Left kidney (tissue), 8 donors: ENCODE measurements at places on chromosomes 7 and 10. TPM values are rescaled to one million over a fixed set of nuclear protein-coding genes. Genes with fewer than 3 reads are reported as not detected.
A peak's percentile ranks its signal among the peaks of the same experiment; 100 is the strongest.

DNA sequence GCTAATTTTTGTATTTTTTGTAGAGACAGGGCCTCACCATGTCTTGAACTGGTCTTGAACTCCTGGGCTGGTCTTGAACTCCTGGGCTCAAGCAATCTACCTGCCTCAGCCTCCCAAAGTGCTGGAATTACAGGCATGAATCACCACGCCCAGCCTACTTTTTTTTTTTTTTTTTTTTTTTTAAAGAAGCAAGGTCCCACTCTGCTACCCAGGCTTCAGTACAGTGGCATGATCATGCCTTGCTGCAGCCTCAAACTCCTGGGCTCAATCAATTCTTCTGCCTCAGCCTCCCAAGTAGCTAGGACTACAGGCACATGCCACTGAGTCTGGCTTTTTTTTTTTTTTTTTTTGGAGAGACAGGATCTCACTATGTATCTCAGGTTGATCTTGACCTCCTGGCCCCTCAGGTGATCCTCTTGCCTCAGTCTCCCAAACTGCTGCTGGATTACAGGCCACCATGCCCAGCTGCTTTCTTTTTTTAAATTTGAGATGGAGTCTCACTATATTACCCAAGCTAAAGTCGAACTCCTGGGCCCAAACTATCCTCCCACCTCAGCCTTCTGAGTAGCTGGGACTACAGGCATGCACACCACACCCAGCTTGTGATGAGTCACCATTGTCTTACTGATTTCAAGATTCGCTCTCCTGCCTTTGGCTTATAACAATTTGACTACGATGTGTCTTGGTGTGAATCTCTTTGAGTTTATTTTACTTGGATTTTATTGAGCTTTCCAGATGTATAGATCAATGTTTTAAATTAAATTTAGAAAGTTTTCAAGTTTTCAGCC lies 9.0 kb downstream of the RPEL1 start:
- DNase-seq = no peak

DNA sequence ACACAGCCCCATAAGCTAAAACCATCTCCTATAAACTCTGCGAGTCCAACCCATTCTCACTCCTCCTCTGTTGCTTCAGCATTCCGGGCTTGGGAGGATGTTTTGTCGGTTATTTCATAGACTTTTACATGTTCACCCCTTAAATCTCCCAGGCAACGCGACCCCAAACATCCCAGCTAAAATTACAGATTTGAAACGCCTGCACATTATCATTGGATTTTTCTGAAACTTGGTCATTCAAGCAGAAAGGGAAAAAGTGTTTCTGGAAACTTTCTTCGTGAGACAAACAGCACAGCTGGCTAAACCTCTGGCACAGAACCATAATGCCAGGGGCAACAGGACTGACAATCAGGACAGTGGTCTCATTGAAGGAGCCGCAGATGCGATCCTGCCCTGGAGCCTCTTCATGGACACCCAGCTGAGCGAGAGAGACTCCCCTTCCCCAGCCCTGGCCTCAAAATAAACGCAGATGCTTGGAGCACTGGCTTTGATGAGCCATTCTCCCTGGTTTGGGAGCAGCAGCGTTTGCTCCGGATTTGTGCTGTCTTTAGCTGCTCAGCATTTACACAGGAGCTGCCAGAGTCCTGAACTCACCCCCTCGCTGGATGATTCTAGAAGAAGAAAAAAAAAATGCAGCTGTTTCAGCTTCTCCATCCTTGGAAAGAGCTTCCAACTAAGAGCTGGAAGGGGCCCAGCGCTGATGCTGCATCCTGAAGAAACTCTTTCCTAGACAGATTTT lies 30.1 kb downstream of the AFAP1L2 start:
- peak; percentile 50 for DNase-seq

- DNase-seq = peak; percentile 88
Measured at GRCh38 chr7:1638215-1638661, 31.8 kb upstream of the ELFN1 start.

Gene KAZALD1
- polyA plus RNA-seq = 8.2 TPM

DNA sequence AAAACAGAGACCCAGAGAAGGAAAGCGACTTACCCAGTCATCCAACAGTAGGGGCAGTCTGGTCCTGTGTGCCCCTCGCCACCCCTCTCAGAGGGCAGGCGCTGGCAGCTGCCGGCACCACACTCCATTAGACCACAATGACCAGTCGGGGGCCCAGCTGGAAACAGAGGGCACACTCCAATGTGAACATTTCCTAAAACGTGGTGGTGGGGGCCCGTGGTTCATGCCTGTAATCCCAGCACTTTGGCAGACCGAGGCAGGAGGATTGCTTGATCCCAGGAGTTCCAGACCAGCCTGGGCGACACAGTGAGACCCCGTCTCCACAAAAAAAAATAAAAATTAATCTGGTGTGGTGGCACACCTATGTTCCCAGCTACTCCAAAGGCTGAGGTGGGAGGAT lies 912 bp upstream of the OAT start:
- no peak for DNase-seq

DNA sequence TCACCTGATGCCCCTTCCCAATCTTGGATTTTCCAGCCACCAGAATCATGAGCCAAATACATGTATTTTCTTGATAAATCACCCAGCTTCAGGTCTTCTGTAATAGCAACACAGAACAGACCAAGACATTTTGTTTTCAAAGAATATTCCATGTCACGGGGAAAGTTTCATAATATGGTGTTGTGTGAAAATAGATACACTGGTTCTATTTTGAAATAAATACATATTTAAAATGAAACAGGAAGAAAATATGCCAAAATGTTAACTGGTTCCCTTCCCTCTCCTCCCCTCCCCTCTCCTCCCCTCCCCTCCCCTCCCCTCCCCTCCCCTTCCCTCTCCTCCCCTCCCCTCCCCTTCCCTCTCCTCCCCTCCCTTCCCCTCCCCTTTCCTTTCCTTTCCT lies 30.3 kb upstream of the CAMK1D start:
- DNase-seq = no peak

Gene CYP2C19
- 0.12 TPM for polyA plus RNA-seq

DNA sequence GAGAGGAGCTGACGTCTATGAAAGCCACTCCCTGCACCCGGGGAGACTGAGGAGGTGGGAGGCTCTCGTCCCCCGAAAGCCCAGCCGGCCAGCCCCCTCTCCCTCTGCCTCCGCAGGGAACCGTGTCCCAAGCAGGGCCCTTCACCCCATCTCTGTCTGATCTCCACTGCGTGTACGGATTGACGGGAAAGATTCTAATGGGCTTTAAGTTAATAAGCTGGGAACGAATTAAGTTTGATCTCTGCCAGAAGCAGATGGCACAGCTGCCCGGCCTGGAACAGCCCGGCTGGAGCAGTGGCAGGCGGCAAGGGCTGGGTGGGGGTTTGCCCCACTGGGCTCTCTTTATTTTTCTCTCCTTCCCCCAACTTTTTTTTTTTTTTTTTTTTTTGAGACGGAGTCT lies 6.1 kb upstream of the SLC29A4 start:
- no peak for DNase-seq

- DNase-seq = no peak
Measured at GRCh38 chr10:60973086-60973485, 29.1 kb upstream of the RHOBTB1 start.

- DNase-seq = no peak
Measured at GRCh38 chr10:30068492-30069223, 9.3 kb upstream of the JCAD start.

DNA sequence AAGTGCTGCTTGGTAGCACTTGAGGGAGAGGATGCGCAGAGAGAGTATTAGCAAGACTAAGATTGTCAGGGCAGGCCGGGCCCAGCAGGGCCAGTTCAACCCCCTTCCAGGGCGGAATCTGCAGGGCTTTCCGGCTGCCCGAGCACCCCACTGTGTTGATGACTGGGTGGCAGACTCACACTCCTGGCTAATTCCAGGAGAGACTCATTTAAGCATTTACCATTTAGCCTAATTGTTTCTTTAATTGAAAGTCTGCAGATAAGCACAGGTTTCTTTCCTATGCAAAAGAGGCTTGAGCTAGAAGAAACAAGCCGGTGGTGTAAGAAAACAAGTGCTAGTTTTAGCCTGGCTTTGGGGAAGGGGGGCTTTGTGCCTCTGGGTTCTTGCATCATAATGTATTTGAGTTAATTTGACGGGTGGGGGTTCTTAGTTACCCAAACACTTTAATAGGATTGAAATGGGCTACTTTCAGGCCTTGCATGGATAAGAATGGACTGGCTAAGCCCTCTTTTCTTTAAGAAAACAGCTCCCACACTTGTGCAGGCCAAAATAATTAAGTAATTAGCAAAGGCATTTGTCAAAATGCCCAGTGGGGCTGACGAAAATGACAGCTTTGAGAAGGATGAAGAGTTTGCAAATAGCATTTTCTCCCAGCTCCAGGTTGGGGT lies 201.3 kb downstream of the MYOF start:
- DNase-seq = no peak

DNA sequence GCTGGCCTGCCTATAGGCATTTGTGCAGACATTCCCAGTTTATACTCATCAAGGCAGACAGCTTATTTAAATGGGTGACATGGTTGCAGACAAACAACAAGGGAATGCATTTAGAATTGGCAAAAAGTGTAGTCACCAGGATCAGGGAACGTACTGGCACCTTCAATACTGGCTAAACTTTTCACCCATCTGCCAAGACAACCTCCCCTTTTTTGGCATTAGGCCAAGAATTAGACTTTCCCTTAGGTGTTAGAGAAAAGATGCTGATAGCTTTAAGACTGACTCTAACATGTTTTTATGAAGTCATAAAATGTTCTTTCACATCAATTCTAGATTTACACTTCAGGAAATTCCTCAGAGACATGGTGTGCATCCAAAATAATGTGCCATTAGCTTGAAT lies 365.9 kb downstream of the PHTF2 start:
- no peak for DNase-seq

GRCh38 chr7:45570797-45571196 lies 3.4 kb upstream of the ADCY1 start:
- DNase-seq = no peak

Gene WDFY4
- polyA plus RNA-seq = 2.1 TPM

DNA sequence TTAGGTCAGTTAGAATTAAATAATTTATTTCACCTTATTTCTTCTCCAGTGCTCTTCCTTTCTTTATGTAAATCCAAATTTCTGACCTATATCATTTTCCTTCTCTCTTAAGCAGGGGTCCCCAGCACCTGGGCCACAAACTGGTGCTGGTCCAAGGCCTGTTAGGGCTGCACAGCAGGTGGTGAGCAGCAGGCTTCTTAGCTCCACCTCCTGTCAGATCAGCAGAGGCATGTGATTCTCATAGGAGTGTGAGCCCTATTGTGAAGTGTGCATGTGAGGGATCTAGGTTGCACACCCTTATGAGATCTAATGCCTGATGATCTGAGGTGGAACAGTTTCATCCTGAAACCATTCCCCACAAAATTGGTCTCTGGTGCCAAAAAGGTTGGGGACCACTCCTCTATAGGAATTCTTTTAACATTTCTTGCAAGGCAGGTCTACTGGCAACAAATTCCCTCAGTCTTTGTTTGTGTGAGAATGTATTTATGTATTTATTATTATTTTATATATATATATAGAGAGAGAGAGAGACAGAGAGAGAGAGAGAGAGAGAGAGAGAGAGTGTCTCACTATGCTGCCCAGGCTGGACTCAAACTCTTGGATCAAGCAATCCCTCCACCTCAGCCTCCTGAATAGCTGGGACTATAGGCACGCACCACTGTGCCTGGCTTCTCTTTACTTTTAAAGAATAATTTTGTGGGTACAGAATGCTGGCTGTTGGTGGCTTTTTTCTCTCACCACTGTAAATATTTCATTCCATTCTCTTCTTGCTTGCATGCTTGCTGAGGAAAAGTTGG lies 4.3 kb upstream of the ABCC2 start:
- no peak for DNase-seq

DNA sequence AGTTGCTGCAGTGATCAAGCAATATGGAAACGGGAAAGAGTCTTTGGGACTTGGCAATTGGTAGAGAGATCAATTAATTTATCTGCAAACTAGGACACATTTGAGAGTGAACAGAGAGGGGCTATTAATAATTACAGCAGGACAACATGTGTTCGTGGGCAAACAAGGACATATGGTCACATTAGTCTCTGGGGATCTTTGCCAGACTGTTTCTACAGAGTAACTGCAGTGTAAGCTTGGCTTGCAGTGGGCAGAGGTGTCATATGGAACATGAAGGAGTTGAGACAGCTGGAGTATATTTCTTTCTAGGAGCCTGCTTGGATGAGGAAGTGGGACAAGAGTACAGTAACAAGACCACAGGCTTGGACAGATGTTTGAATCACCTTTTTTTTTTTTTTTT lies 232.1 kb upstream of the LYZL1 start:
- DNase-seq = no peak

Gene PNLIP
- polyA plus RNA-seq = not detected

Gene CDHR1
- 1.0 TPM for polyA plus RNA-seq

- no peak for DNase-seq
Measured at GRCh38 chr10:102435529-102436233, 3.3 kb upstream of the CUEDC2 start.

Gene PARD3
- polyA plus RNA-seq = 81.9 TPM

Gene C7orf33
- polyA plus RNA-seq = not detected

DNA sequence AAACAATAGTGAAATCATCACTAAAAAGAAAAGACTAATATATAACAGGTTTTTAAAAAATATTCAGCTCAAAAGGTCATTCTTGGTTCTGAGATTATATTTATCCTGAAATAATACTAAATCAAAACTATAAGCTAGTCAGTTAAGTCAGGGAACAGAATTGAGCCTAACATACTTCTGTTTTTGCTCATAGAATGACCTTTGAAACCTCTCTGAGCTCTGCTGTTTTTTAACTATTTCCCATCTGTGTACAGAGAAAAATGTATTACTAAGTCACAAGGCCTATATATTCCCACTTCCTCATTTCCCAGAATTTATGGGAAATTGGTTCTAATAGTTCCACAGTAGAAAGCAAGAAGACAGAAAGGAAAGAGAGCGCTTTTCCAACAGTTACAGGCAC lies 346.8 kb upstream of the ETV1 start:
- DNase-seq = no peak

DNA sequence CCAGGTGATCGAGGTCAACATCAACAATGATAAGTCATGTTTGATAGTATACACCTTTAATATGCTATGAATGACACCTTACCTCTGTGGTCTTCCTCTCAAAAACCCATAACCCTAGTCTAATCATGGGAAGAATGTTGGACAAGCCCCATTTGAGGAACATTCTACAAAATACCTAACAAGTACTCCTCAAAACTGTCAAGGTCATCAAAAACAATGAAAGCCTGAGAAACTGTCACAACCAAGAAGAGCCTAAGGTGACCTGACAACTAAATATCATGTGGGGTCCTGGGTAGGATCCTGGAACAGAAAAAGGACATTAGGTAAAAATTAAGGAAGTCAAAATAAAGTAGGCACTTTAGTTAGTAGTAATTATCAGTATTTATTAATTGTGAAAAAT lies 5.9 kb upstream of the NUDCD3 start:
- no peak for DNase-seq

- no peak for DNase-seq
Measured at GRCh38 chr10:74977913-74978847, 133.3 kb upstream of the SAMD8 start.
